Sigmoid colon (tissue), 7 donors: ENCODE measurements at places on chromosomes 13 and 19.

- no peak for DNase-seq
Measured at GRCh38 chr19:37698216-37698615, 21.3 kb downstream of the ZNF607 start.

GRCh38 chr13:35764326-35765015 lies 288.0 kb upstream of the MAB21L1 start:
- no peak for DNase-seq

DNA sequence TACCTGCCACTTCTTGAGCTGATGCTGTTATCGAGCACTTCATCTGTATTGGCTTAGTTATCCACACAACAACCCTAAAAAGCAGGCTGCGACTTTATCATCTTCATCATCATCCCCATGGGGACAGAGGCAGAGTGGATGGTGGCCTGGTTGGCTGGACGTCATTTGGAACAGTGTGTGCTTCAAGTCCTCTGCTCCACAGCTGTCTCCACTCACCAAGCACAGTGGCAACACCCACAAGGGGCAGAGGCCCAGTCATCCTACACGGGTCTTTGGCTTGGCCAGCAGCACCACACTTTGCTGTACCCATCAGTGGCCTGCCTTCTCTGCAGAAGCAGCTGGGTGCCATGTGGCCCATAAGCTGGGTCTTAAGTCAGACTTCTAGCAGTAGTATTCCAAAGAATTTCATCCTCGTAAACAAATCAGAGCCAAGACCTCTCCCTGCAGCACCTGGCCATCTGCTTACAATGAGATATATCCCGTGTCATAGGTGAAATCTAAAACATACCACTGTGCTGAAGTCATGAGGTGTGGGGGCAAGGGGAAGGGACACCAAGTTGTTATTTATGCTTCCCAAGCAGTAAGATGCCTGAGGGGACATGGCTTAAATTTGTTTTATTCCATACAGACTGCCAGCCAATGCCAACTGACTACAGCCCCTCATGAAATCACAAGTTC lies 47.9 kb upstream of the EPHX3 start:
- no peak for DNase-seq

DNA sequence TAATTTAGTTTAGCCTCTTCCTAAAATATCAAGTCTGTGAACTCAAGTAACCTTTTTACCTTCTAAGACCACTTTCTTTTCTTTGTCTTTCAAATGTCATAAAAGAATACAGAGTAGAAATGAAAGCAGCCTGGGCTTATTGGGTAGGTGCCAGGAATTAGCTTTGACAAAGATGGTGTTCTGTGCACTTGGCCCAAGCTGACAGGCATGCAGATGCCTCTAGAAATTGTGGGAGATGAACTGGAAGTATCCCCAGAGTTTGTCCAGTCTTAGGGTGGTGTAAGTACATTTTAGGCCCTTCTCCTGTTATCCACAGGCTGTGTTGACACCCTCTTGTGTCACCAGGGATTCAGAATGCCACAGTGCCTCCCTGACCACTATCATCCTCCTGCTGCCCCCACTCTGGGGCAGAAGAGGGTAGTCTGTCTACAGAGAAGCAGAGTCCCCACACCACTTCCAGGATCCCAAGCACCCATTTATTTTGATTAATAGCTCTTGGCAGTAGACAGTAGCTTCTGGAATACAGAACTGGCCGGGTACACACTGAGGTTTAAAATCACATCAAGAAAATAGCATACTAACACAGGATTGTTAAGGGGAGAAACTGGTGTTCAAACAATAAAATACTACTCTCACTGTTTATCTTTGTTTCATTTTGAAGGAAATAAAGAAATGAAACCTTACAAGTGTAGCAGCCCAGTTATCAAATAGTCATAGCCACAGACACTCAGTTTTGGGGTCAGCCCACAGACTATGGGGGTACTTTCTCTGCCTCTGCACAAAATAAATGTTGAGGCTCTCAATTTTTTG lies 343.2 kb downstream of the KCNRG start:
- DNase-seq, result no peak

DNA sequence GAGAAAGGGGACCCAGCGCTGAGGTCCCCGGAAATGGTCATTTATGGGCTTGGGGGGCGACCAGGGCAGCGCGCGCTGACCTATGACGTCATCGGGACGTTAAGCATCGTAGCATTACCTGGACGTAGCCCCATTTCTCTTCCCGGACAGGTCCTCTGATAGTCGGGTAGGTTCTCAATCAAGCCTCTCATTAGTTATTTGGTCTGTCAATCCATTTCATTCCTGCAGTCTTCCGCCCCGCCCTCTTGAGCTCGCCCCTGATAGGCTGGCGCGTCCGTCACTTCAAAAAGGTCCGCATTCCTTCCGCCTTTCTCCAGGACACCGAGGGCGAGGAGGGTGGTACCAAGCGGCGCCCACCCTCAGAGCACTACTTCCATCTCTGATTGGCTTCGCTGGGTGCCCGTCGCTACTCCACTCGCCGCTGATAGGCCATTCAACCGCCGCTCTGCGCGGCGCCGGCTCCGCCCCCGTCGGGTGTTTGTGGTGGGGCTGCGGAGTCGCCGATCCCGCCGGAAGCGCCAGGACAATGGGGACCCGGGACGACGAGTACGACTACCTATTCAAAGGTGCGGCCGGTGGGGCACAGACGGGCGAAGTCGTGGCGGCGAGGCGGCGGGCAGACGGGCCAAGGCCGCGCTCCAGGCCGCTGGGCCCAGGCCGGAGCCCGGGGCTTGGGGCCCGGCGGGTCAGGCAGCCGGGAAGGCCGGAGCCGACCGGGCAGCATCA lies at the start of gene RAB11B:
TSS of gene RAB11B (plus strand) at position 470 of the 726 bp plus-strand sequence. CDS start at position 527, 57 bp downstream.
- DNase-seq, result peak; percentile 100

GRCh38 chr19:46993622-46994021 lies 26.0 kb upstream of the NPAS1 start:
- no peak for DNase-seq

- DNase-seq, result no peak
Measured at GRCh38 chr13:67518785-67519184, 288.6 kb upstream of the PCDH9 start.

GRCh38 chr13:30312904-30313303 lies 5.6 kb upstream of the KATNAL1 start:
- no peak for DNase-seq

- DNase-seq, result no peak
Measured at GRCh38 chr13:85535316-85536084, 263.7 kb downstream of the SLITRK6 start.

- DNase-seq, result no peak
Measured at GRCh38 chr19:41935760-41936415, 7.6 kb upstream of the ERFL start.

DNA sequence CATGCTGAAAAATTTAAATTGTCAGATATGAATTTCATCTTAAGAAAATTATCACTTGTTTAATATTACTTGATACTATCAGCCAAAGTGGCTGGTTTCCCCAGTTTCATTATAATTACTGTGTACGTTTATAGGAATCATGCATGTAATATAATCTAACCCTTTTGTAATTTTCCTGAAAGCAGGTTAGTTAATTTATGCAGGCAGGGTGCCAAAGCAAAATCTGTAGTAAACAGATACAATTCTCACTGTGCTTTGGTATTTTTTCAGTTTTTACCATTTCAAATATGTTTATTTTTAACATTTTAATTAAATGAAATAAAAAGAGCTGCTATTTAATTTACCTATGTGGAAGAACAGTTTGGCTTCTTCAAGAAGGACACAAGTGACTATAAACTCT lies 1227.5 kb upstream of the MIR17HG start:
- no peak for DNase-seq

GRCh38 chr13:48653472-48653939 lies at the start of gene CYSLTR2:
CYSLTR2 (plus strand) TSS chr13:48653929; CDS start chr13:48706818, 52,889 bp downstream.
- no peak for DNase-seq

GRCh38 chr19:281156-281853 lies 9.9 kb downstream of the PLPP2 start:
- DNase-seq, result no peak

GRCh38 chr13:108086678-108087077 lies 128.7 kb downstream of the LIG4 start:
- no peak for DNase-seq

- no peak for DNase-seq
Measured at GRCh38 chr19:47435196-47435595, 15.9 kb upstream of the MEIS3 start.

DNA sequence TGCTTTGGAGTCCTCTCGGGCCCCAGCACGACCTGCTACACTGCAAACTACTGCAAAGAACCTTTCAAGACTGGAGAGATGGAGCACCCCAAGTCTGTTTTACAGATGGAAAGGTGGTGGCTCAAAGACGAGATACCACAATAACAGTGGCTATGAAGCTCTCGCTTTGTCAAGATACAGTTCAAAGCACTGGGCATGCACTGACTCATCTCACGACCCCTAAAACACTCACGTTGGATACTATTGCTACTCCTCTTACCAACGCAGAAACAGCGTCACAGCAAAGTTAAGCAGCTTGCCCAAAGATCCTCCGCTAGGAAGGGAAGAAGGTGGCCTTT lies 24.0 kb upstream of the LAIR1 start:
- DNase-seq, result no peak

DNA sequence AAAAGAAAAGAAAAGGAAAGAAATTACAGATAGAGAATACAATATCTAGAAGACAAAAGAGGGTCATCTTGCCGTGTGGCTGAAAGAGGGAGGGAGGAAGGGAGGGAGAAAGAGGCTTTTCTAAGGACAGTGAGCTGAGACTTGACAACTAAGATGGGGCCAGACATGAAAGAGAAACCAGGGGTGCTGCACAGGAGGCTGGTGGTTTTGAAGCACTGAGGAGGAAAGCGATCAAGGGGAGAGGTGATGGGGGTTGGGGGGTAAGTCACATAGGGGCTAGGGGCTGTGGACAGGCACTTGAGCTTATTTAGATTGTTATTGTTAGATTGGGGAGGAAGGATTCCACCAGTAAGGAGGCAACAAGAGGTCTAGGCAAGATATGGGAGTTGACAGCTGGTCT lies 17.3 kb downstream of the PNPLA6 start:
- DNase-seq, result no peak

- DNase-seq, result no peak
Measured at GRCh38 chr13:100790405-100790804, 115.8 kb upstream of the TMTC4 start.

- no peak for DNase-seq
Measured at GRCh38 chr19:58088521-58089052, 9.4 kb downstream of the ZSCAN18 start.

- DNase-seq, result no peak
Measured at GRCh38 chr19:17775991-17776803, 18.7 kb upstream of the B3GNT3 start.

DNA sequence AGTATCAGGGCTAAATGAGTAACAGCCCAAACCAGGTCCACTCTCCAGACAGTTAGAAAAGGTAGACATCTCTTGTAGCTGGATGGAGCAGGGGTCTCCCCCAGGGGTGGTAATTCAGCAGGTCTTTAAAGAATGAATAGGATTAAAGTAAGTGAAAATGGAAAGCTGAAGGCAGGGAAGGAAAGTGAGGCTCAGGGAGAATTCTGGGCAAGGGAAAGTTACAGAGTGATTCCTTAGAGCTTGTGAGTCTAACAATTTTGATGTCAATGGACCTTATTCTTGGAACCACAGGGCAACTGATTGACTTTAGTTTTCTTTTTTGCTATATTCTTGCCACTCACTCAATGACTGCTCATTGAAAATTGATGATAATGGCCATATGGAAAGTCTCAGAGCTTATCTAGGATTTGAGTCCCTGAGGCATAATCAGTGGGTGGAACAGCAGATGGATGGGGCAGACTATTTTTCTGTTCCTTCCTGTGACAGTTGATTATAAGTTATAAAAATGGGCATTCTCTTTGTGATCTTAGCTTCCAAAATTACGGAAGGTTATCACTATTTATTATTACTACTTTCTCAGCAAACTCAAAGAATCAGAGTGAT lies 76.9 kb downstream of the LRCH1 start:
- no peak for DNase-seq

DNA sequence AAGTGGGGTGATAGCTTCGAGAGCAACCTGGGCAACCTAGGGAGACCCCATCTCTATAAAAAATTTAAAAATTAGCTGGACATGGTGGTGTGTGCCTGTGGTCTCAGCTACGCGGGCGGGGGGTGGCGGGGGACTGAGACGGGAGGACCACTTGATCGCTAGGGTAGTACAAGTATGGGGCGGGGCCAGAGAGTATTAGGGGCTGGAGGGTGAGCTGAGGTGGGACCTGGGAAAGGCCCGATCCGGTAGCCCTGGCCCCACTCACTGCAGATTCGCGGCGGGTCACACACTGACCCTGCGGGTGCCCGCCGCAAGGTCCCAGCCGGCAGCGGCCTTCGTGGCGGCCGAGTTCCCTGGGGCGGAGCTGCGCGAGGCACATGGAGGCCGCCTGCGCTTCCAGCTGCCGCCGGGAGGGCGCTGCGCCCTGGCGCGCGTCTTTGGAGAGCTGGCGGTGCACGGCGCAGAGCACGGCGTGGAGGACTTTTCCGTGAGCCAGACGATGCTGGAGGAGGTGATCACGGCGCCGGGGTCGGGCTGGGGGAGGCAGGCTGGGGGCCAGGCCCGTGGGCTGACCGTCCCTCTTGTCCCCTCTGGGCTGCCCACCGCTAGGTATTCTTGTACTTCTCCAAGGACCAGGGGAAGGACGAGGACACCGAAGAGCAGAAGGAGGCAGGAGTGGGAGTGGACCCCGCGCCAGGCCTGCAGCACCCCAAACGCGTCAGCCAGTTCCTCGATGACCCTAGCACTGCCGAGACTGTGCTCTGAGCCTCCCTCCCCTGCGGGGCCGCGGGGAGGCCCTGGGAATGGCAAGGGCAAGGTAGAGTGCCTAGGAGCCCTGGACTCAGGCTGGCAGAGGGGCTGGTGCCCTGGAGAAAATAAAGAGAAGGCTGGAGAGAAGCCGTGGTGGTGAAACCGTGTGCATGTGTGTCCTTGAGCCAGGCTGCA lies 2.0 kb upstream of the ARHGAP45 start:
- DNase-seq, result no peak

DNA sequence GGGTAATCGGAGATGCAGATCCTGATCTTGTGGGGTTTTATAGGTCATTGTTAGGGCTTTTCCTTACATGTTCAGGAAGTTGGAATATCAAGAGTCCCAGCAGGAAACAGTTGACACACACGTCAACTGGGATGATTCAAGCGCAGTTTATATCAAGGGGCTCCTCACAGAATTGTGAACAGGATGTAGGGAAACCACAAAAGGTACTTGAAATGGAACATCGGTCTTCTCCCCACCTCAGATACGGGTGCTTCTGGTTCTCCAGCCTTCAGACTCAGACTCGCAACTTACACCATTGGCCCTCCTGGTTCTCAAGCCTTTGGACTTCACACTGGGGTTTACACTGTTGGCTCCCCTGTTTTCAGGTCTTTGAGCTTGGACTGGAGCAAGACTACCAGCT lies 19.5 kb downstream of the ZNF557 start:
- no peak for DNase-seq
